Natural killer cell (primary cell): ENCODE measurements at places on chromosomes 7 and 10. TPM values are rescaled to one million over a fixed set of nuclear protein-coding genes. Genes with fewer than 3 reads are reported as not detected.

ITIH2 gene
- not detected for total RNA-seq

CCDC172 gene
- total RNA-seq: not detected

HOXA10 gene
- total RNA-seq: 2.2 TPM

ZNF804B gene
- total RNA-seq: not detected

GIMAP6 gene
- 39.7 TPM for total RNA-seq

GPER1 gene
- not detected for total RNA-seq

TAS2R3 gene
- total RNA-seq: not detected

- H3K4me1 ChIP-seq: no peaks in the 10 kb centered on the region
- H3K27me3 ChIP-seq: no peaks in the 10 kb centered on the region
- no peaks in the 10 kb centered on the region for H3K36me3 ChIP-seq
Observed at GRCh38 chr7:70288781-70289456, 690.6 kb downstream of the AUTS2 start.

DNA sequence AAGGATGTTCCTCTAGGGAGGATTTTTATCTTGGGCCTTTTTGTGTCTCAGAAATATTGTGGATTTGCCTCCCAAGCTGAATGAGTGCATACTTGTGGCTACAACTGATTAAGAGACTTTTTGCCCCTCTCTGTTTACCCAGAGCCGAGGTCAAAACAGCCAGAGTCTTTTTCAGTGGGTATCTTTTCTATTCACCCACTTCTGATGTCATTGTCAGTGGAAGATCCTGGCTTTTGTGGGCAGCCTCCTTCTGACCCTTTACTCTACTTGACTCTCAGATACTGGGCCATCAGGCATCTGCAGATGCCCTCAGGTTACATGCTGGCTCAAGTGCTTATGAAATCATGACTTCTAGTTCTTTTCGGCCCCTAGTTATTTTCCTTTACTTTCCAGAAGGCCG, 19.6 kb upstream of the PIP4K2A start:
- no peaks in the 10 kb centered on the region for H3K36me3 ChIP-seq
- no peaks in the 10 kb centered on the region for H3K4me1 ChIP-seq
- no peak for DNase-seq
- H3K27me3 ChIP-seq: no peaks in the 10 kb centered on the region

- H3K27me3 ChIP-seq: no peaks in the 10 kb centered on the region
- no peak for DNase-seq
- H3K4me3 ChIP-seq: no peak overlapping the region
- H3K36me3 ChIP-seq: no peaks in the 10 kb centered on the region
- no peak overlapping the region for H3K27ac ChIP-seq
Observed at GRCh38 chr7:4006687-4007086, 675.4 kb upstream of the FOXK1 start.

DNA sequence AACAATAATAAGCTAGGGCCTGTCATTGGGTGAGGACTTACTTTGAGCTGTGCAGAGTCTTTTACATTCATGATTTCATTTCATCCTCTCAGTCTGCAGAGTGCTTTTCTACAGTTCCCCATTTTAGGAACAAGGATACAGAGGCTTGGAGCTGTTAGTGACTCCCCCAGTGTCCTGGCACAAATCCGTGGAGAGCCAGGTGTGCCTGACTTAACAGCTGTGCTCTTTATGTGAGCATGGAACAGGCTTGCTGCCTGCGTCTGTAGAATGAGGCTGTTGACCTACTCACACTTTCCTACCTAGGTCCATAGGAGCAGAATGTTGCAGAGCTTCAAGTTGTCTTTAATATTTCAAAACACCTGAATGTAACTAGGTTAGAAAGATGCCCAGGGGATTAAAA, 50.4 kb upstream of the BTBD16 start:
- H3K27me3 ChIP-seq: no peaks in the 10 kb centered on the region
- no peaks in the 10 kb centered on the region for H3K4me1 ChIP-seq
- H3K4me3 ChIP-seq: no peak overlapping the region
- no peak overlapping the region for H3K27ac ChIP-seq
- no peak for DNase-seq

DNA sequence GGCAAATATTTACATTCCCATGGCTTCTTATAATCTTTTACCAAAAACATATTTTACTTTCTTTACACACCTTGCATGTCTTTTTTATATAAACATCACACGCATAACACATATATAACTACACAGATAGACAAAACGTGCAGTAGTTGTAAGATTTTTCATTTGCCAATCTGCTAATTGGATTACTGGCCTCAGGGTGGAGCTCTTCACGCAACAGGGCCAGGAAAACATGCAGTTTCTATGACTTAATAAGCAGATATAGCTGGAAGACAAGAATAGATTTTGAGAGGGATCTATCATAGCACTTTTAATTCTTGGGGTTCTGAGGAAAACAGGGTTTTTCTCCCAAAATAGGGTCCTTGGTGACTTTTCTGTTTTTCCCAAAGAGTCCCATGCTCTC, 12.7 kb downstream of the ACADSB start:
- no peak for DNase-seq
- H3K27me3 ChIP-seq: no peaks in the 10 kb centered on the region
- H3K27ac ChIP-seq: no peak overlapping the region
- H3K4me3 ChIP-seq: no peak overlapping the region
- H3K4me1 ChIP-seq: no peaks in the 10 kb centered on the region

- peaks cover 47% of the 10 kb centered on the region for H3K4me1 ChIP-seq
- H3K27me3 ChIP-seq: peaks cover 10% of the 10 kb centered on the region
- DNase-seq: no peak
- no peak overlapping the region for H3K27ac ChIP-seq
Observed at GRCh38 chr7:151426904-151427704, 12.8 kb downstream of the CRYGN start.

GRCh38 chr7:114084002-114084471, 165.2 kb upstream of the PPP1R3A start:
- H3K4me1 ChIP-seq: peaks cover 38% of the 10 kb centered on the region
- H3K27me3 ChIP-seq: peaks cover 42% of the 10 kb centered on the region
- H3K27ac ChIP-seq: no peak overlapping the region
- DNase-seq: no peak
